ENCODE measurements at places on chromosomes 5 and 9. TPM values are rescaled to one million over a fixed set of nuclear protein-coding genes. Genes with fewer than 3 reads are reported as not detected.

The IFNB1 gene
- total RNA-seq: not detected

The ACOT12 gene
- total RNA-seq: not detected

The FAM221B gene
- not detected for total RNA-seq

The TRIM32 gene
- total RNA-seq: 38.4 TPM

The CLIC3 gene
- total RNA-seq: 328 TPM

The HARS1 gene
- total RNA-seq: 45.1 TPM

The LEAP2 gene
- not detected for total RNA-seq

The NDST1 gene
- total RNA-seq: 65.2 TPM

The CDC20B gene
- total RNA-seq: not detected

The TAF11L11 gene
- total RNA-seq: not detected

The TAF11L10 gene
- total RNA-seq: 0.39 TPM

The ZNF169 gene
- total RNA-seq: 2.4 TPM

The FOXD4L6 gene
- 0.39 TPM for total RNA-seq

The PHF24 gene
- total RNA-seq: 0.39 TPM
